ENCODE measurements at places on chromosomes 1 and 21.

- no peak for DNase-seq
Measured at GRCh38 chr1:178151831-178152230, 57.9 kb downstream of the RASAL2 start.

DNA sequence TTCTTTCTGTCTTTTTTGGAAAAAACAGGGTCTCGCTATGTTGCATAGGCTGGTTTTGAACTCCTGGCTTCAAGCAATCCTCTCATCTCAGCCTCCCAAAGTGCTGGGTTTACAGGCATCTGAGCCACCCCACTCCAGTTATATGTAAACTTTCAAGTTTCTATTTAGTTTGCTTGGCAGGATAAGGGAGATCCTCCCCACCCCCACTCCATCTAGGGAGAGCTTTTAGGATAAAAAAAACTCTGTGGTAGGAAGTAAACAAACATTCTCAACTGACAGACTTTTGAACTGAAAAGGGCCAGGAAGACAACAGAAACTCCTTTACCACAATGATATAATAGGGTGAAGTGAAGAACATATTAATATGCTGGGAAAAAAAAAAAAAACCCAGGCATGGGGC is 41.0 kb upstream of the ZNF326 start:
- DNase-seq = no peak

GRCh38 chr1:229839800-229840199 is 213.8 kb downstream of the URB2 start:
- DNase-seq = no peak

DNA sequence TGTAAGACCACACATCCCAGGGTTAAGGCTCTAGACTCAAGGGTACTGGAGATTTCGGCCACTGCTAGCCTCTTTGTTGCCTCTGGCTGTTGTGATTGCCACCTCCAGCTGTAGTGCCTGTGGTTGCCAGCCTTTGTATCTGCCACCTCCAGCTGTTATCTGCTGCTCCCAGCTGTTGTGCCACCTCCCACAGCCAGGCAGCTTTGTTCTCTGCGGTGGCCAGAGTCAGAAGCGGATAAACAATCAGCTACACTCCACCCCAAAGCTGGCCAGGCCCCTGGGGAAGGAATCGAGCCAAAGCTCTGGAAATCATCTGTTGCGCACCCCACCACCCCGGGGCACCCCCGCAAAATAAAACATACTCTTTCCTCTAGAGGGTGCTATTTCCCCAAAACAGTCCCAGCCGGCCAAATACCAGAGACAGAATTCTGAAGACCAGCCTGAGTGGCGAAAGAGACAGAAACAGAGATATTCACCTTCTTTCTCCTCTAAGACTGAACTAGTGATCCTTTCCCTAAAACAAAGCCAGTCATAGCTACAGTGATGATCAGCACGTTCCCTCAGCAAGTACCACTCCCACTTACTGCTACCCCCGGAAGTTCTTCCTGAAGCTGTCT is 14.8 kb upstream of the PIGM start:
- DNase-seq = peak; percentile 93

DNA sequence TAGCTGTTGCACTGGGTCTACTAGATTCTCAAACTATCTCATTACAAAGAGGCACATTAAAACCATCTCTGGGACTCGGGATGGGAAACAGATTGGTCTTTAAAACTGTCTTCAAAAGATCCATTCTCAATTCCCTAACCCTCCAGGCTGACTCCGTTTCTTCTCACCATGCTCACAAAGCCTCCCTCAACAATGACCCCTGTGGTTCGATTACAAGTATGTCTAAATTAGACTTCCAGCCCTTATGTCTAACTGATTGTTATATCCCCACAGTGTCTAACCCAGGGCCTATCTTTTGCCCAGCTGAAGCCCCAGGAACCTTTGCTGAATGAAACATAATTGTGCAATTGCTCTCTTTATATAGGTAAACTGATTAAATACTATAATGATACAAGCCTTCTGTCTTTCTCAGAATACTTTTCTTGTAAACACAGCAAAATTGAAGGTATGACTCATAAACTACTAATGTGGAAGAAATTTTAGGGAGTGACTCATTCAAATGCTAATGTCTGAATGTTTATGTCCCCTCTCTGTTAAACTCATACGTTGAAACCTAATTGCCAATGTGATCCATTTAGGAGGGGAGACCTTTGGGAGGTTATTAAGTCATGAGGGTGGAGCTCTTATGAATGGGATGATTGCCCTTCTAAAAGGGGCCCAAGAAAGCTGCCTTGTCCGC is 65.6 kb upstream of the DAB1 start:
- DNase-seq = no peak

DNA sequence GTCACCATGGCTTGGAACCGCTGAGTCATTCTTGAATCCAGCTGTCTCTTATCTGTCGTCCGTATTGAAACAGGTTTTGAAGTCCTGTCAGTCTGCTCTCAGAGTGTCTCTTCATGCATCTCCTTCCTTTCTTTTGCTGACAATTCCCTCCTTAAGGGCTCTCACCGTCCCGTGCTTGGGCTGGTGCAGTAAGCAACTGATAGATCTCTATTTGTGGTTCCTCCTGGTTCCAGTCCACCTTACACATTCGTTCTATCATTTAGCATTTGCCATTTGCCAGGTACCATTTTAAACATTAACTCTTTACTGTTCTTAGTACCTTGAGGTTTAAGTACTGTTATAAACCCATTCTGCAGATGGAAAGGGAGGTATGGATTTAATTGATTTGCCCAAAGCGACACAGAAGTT is 88.9 kb downstream of the DYRK1A start:
- DNase-seq = no peak
